ENCODE measurements at places on chromosomes 4 and X.

- no peak for DNase-seq
Measured at GRCh38 chr4:10098780-10099160, 17.8 kb downstream of the WDR1 start.

DNA sequence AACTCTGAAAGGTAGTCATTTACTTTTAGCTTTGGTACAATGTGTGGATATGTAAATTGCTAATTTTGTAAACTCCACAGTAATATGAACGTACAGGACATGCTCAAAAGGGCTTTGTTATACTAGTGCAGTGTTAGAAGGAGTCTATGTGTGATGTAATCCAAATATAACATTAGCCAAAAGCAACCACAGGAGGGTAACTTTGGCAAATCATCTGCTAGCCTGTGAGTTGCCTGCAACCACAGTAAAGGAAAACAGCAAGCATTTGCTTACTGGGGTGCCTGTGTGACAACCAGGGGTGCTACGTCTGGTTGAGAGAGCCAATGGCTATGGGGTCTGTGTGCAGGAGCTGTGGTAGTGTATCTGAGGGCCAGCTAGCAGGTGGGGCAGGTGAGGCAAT, 245.8 kb downstream of the ADAMTS3 start:
- no peak for DNase-seq

- DNase-seq = no peak
Measured at GRCh38 chr4:7209699-7210098, 17.4 kb downstream of the SORCS2 start.

GRCh38 chrX:40175511-40176350, 78.0 kb upstream of the BCOR start:
- DNase-seq = peak; percentile 58

DNA sequence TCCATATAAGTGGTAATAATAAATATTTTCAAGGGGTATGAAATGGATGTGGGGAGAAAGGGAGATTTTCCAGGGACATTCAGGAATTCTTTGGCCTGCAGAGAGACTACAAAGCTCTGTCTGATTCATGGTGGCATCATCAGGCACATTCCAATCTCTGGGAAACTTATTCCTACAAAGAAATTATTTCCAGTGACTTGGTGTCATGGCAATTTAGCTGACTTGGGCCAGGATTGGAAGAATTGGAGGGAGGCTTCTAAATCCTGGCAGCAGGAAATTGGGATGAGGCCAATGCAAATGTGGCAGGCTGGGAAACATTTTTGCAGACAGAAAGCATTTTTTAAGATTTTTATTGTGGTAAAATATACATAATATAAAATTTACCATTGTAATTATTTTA, 204.6 kb downstream of the RTL9 start:
- no peak for DNase-seq

Measured in C1 segment of cervical spinal cord (tissue), 14 donors.